ENCODE measurements at places on chromosomes 11 and 22.

DNA sequence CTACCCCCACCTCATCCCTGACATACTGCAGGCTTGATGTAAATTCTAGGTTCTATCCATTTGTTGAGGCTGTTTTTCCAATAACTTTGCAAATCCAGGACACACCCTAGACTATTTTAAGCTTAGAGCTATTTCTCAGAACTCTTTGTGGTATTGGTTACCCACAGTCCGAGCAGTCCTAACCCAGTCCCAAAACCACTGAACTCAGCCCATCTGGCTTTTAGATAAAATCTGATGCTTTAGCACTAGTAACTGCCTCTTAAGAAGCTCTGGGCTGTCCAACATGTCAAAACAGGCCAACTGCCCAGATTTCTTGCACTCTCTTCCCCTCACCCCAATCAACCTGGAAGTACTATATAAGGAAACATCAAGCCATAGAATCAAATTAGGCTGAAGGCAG is 344.4 kb upstream of the CADM1 start:
- no peak for DNase-seq

GRCh38 chr11:46492532-46492931 is 101.0 kb upstream of the CHRM4 start:
- DNase-seq: no peak

DNA sequence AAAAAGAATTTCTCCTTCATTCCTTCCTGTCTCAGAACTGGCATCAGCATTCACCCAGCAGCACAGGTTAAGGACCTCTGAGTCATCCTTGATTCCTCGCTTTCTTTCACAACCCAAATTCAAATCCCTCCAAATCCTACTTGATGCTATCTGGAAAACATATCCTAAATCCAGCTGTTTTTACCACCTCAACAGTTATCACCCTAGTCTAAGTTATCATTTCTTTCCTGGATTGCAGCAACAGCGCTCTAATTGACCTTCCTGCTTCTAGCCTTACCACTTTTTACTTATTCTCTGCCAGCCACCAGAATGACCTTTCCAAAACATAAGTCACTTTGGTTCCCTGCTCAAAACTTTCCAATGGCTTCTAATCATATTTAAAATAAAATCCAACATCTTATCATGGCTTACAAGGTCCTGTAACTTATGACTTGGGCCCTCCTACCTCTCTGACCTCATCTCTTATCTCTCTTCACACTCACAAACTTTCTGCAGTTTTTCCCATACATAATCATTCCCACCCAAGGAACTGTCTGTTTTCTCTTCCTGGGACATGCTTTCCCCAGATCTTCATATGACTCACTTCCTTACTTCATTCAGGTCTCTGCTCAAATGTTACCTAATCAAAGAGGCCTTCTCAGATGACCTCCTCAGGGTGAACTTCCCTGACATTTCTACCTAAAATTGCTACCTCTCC is 119.4 kb downstream of the TTC28 start:
- no peak for DNase-seq

GRCh38 chr11:11427140-11427539 is 74.1 kb upstream of the CSNK2A3 start:
- no peak for DNase-seq

- no peak for DNase-seq
Measured at GRCh38 chr11:79285756-79286155, 155.1 kb downstream of the TENM4 start.

- DNase-seq: no peak
Measured at GRCh38 chr11:60959431-60959830, 7.5 kb upstream of the SLC15A3 start.

- no peak for DNase-seq
Measured at GRCh38 chr11:67656278-67656922, 5.9 kb upstream of the ACY3 start.

- no peak for DNase-seq
Measured at GRCh38 chr11:15519124-15519791, 404.5 kb downstream of the INSC start.

GRCh38 chr11:22795914-22796313 is 33.7 kb downstream of the SVIP start:
- DNase-seq: no peak

GRCh38 chr11:12989428-12990161 is 19.5 kb upstream of the RASSF10 start:
- no peak for DNase-seq

GRCh38 chr11:96486890-96487611 is 97.2 kb downstream of the JRKL start:
- no peak for DNase-seq

- DNase-seq: no peak
Measured at GRCh38 chr11:67572747-67573419, 10.7 kb upstream of the GSTP1 start.

DNA sequence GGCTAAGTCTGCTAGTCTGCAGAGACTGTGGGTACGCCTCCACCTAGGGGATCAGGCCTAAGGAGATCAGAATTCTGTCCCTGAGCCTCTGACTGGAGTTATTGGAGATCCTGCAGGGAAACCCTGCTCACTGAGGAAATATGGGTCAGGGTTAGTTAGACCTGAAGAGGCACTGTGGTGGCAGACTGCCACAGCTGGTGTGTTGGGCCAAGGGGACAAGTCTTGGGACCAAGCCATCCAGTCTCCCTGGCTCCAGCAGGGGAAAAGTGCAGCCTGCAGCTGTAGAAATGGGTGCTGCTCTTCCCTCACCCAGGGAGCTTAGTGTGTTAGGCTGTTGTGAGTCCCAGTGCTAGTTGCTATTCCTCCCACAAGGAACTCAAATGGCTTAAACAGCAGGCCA is 334.8 kb upstream of the LARGE1 start:
- no peak for DNase-seq

DNA sequence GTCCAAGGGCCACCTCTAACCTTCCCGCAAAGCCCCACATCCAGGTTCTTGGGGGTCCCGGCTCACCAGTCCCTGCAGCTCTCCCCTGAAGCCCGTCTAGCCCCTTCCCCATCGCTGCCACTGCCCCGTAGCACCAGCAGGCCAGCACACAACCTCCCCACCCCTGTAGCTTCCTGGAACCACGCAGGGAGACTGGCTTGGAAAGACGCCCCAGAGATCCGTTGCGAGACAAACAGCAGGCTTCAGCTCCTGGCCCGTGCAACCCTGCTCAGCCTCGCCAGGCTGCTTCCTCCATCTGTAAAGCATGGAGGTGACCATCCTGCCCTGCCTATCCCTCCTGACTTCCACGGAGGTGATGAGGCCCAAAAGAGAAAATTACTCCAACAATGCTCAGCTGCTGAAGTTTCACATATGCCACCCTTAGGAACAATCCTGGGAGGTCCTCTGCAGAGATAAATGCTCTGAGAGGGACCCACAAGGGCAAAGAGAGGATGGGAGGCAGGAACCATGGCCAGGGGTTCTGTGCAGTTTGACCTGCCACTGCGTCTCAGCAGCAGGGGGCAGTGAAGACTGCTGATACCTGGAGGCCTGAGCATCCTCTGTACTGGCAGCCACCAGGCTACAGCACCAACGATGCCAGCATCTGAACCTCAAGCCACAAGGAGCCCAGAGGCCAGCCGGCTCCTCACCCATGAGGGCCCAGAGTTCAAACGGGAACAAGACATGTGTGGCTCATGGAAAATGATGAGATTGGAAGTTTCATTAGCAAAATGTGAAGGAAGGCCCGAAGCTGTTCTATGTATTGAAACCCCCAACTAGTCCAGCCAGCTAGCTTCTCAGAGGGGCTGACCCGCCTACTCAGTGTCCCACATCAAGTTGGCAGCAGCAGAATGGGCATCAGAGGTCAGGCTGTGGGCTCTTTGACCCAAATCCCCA is 16.1 kb downstream of the DGCR2 start:
- DNase-seq: no peak

DNA sequence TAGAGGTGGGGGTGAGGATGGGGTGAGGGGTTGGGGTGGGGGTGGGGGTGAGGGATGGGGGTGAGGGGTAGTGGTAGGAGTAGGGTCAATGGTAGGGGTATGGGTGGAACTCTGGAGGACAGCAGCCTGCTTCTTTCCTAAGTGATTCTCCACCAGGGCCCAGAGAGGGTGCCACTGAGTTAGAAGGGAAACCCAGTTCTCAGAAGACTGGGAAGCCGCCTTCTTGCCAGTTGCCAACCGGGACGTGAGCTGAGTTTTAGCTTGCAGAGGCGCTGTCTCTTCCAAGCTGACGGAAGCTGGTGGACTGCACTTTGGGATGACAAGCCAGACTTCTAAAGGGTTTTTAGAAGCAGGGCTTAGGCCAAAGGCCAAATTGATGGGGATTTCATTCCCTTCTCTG is 104.4 kb downstream of the NAT10 start:
- DNase-seq: no peak

DNA sequence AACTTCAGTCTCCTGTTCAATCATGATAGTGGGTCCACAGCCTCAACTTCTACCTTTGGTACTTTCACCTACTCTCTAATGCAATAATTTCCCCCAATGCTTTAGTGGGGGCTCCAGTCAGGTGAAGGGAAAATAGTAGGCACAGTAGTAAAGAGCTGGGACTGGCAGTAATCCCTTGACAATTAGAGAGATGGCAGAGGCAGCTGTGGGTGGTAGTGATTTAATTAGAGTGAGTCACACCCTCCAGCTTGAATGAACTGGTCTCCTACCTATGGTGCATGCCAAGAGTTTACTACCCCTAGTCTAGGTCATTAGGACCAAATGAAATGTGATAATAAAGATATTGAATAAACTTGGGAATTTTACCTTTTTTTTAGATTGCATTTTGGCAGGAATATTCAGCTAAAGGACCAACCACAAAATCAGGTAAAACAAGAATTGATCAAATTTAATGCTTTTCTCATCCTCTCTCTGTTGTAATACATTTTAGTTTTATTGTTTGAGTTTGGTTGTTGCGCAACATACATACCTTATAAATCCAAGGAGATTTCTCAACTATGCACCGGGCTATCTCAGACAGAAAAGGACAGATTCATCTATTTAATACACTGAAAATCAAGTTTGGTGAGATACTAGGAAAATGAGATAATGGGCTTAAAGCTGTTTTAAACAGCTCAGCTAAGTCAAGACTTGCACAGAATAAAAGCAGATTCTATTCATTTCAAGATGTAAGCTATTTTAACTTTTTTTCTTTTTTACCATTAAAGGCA is 9.0 kb downstream of the PRRG4 start:
- no peak for DNase-seq

DNA sequence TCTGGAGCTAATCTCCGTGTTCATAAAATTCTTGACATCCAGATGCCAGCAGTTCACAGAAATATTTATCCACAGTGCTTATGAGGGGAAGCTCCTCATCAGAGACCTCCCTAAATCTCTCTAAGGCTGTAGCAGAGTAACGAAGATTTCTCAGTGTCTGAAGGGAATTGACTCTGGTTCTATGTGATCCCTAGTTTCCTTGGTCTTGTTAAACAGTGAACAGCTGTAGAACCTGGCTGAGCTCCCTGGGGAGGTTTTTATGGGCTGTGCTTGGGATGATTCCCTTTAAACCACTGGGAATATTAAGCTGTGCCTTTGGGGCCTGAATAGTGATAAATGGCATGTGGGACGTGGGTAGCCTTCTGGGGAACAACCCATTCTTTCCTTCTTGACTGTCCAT is 43.7 kb upstream of the ARHGAP20 start:
- no peak for DNase-seq

- no peak for DNase-seq
Measured at GRCh38 chr11:79209540-79210266, 231.1 kb downstream of the TENM4 start.

- no peak for DNase-seq
Measured at GRCh38 chr22:24727218-24727851, 47.2 kb downstream of the PIWIL3 start.

- no peak for DNase-seq
Measured at GRCh38 chr11:122879785-122880184, 2.8 kb upstream of the JHY start.

GRCh38 chr11:59842316-59842715 is 3.0 kb downstream of the CBLIF start:
- DNase-seq: no peak

- DNase-seq: no peak
Measured at GRCh38 chr11:116882386-116882785, 45.0 kb upstream of the APOA1 start.

DNA sequence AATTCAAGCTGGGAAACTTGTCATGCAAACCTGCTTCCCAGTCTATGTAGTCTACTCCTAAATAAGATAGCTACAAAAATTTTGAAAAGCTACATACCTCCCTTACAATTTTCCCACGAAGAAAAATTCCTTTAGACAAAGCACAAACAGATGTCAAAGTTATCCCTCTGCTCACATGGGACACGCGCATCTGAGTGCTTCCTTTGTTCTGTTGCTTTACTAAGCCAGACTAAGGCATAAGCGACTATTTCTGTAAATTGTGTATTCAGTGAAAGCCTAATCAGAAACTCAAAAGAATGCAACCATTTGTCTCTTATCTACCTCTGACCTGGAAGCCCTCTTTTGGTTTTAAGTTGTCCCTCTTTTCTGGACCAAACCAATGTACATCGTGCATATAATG is 583.7 kb upstream of the B3GAT1 start:
- DNase-seq: no peak

GRCh38 chr11:22581354-22582150 is 44.1 kb downstream of the FANCF start:
- no peak for DNase-seq

- DNase-seq: no peak
Measured at GRCh38 chr11:104764710-104765045, 133.6 kb downstream of the CASP12 start.

DNA sequence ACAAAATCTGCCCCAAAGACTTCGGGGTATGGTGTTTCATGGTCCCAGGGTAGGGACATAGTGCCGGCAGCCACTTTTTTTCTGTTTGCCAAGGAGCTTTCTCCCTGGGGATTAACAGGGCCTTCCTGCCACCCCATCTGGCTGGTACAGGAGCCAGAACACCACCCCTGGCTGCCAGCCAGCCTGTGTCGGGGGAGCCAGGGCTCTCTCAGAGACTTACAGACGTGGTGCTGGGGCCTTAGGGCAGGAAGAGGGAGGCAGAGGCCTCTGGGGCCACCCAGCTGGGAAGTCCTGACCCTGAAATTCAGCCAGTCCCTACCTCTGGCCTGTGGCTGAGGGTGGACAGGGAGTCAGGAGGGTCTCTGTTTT is 52.4 kb upstream of the CDON start:
- no peak for DNase-seq

- no peak for DNase-seq
Measured at GRCh38 chr11:118086913-118087768, at the start of gene SMIM35. SMIM35 (minus strand) TSS chr11:118086963; CDS start chr11:118086757, 206 bp downstream.

All from coronary artery (tissue), 2 donors.